ENCODE measurements at places on chromosomes 13 and 19.

DNA sequence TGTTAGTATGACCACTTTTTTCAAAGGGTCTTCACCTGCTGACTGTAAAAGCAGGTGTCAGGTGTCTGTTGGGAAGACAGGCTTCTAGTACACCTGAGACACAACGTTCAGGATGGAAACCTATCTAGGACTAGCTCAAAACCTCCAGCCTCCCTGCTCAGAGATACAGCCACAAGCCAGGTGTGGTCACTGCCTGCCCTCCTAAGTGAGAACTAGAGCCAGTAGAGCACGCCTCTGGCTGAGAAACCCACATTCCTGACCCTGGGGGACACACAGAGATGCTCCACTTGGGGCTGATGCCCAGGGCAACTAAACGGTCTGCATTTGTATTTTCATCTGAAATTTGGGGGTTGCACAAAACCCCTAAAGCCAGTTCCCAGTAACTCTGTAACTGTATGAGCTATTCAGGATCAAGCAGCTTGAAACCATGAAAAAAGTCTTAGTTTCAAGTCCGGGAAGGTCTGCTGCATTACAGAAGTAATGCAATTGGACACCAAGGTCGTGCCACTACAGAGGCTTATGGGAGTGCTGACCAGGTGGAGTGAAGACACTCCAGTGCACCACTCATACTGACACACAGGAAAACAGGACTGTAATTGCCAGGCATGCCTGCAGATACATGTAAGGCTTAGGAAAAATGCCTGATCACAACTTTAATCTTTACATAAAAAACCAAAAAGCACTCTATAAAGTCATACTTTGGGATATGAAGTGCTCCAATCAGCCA, 27.8 kb downstream of the ANKRD10 start:
- no peak for DNase-seq

DNA sequence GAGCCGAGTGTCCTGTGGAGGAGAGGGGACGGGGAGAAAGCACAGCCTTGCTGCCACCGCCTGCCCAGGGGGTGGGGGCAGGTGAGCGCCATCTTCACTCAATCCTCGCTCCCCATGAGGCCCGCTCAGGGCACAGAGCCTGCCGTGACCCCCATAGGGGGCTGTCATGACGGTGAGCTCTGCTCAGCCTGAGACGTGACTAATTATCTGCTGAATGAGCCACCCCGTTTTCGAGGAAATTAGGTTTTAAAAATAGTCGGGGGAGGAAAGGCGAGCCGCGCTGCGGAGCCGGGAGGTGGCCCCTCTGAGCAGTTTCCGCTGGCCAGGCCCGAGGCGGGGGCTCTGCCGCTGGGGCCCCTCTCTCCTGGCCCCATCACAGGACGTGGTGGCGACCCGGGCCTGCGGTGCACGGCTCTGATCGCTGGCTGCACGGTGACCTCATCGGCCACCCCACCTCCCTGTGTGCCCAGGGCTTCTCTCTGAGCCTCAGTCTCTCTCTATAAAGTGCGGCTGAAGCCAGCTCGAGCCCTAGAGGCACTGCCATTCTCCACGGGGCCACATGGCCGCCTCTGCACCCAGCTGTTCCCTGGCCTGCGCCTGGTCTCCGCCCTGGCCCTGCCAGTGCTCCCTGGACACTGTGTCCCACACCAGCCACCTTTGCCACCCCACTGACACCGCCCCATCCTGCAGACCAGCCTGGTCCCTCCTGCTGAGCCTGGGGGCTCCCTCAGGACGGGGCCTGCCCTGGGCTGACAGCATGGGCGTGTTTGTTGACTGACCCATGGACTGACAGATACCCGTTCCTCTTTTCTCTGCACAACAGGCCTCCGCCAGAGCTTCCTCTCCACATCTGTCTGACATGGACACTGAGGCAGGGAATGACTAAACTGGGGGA, 28.3 kb downstream of the PIP5K1C start:
- no peak for DNase-seq

- peak; percentile 90 for DNase-seq
These were observed 4.3 kb downstream of the KLF2 start for GRCh38 chr19:16328824-16329482.

DNA sequence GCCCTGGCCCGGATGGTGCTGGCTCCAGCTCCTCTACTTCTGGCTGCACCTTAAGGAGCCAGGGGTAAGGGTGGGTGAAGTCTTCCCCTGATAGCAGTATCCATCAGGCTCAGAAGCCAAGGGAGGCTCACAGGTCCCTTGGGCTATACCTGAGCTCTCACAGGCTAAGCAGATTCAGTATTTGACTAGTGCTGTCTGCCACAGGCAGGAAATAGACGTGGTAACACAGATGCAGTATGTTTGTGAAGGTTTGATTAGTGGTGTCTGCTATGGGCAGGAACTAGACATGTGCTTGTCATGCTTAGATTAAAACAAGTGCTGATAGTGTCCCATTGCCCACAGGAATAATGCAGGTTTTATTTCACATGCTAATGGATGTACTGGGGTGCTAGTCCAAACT, 4.0 kb downstream of the SYT5 start:
- DNase-seq, result no peak

GRCh38 chr19:30090476-30090875, 148.4 kb downstream of the URI1 start:
- no peak for DNase-seq
